LNCaP clone FGC (cell line): ENCODE measurements at places on chromosomes 13 and 19.

GRCh38 chr19:42122691-42123607, 9.3 kb downstream of the POU2F2 start:
- DNase-seq, result no peak

- peak; percentile 98 for DNase-seq
Measured at GRCh38 chr19:56367829-56368711, 25.3 kb downstream of the ZNF582 start.

GRCh38 chr13:104837756-104838155, 1697.7 kb downstream of the EFNB2 start:
- no peak for DNase-seq

DNA sequence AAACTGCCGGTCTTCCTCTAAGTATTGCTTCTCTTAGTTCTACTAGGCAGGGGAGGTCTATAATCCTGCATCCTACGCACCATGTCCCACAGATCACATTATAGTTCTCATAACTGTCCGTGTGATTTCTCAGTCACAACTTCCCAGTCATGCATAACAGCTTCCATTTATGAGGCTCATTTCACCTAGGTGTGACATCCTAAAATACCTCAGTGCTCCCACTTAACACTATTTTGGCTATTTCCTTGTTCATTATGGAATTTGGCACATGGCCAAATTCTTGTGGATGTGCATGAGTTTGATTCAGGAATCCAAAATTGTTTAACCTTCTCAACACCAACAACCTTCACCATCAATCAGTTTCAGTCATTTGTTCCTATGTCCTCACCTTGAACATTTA, 989.9 kb downstream of the OLFM4 start:
- no peak for DNase-seq

DNA sequence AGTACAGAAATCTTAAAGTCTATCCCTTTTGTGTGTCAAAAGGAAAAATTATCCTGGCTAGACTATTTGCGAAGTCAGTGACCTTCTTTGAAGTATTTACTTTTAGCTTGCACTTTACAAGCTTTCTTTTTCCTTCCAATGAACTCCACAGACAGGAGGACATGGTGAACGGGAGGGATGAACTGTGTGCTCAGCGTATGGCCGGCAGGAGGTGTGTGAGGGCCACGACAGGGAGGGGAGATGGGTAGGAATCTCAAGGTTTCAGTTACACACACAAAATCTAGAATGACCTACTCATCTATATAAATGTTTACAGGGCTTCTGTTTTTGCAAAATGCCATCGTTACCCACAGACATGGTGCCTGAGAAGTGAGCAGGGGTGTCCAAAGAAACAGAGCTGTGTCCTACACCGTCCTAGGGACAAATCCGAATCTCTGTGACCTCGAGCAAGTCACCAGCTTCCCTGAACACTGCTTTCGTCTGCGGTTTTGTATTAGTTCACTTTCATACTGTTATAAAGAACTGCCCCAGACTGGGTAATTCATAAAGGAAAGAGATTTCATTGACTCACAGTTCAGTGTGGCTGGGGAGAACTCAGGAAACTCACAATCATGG, 537.2 kb downstream of the LIG4 start:
- peak; percentile 36 for DNase-seq

- DNase-seq, result peak; percentile 95
Measured at GRCh38 chr19:6110360-6110977, at the start of gene RFX2. Gene RFX2 (minus strand): TSS chr19:6110500. CDS start chr19:6047496, 63,004 bp downstream.

DNA sequence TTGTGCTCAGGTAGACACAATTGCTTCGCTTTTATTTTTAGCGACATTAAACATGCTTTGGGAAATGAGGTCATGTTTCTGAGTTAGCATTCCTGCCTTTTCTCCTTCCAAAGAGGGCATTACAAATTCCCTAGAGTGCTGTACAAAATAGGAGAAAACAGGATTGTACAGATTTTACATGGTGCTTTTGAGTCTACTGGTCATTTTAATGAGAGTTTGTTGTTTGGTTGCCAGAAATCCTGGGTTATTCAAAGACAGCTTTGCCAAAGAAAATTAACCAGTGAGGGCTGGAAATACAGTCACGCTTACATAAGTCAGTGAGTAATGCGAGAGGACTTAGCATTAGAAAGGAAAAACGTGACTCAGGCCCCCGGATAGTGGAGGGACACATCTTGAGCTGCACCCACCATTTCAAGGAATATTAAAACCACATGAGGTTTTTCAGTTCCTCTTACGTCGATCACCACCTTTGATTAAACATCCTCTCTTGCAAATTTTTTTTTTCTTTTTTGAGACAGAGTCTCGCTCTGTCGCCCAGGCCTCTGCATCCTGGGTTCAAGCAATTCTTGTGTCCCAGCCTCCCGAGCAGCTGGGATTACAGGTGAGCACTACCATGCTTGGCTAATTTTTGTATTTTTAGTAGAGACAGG, 55.4 kb downstream of the SACS start:
- DNase-seq, result no peak

DNA sequence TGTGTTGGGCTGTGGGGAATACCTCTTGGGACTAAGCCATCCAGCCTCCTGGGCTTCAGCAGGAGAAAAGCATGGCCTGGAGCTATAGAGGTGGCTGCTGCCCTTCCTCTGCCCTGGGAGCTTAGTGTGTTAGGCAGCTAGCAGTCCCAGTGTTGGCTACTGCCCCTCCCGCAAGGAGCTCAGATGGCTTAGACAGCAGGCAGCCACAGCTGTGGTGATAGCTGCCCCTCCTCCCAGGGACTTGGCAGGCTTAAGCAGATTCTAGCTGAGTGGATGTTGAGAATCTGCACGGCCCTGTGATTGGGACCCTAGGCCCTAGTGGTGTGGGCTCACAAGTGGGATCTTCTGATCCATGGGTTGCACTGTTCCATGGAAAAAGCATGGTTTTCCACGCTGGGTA, 264.5 kb downstream of the TDRD3 start:
- DNase-seq, result no peak

DNA sequence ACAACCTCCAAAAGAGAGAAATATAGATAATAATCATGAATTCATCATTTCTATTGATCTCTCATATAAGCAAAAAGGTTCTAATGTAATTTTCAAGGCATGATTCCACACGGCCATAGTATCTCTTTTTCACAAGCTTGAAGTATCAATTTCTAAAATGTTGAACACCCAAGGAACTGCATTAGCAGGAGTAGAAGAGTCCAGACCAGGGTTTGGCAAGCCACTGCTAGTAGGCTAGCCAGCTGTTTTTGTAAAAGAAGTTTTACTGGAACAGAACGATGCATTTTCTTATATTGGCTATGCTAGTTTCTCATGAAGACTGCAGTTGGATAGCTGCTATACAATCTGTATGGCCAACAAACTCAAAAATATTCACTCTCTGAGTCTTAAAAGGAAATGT, 481.5 kb upstream of the MIR17HG start:
- no peak for DNase-seq

DNA sequence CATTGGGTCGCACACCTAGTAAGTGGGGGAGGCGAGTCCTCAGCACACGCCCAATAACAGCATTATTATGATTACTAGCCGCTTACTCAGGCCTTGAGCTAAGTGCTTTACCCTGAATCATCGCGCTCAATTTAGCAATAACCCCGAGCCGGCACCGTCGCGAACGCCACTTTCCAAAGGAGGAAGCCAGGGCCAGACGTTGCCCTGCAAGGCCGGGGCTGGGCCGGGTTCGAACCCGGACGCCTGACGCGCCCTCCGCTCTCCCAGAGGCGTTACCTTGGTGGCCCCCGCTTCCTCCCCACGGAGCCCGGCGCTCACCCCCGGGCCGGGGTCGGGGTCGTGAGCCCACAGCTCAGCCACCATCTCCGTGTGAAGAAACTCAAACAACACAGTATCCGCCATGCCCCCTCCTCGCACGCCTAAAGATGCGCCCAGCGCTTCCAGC, at the start of gene TRAPPC6A:
TSS of gene TRAPPC6A (minus strand) at position 421 of the 445 bp plus-strand sequence. CDS start at position 402, 19 bp downstream.
- DNase-seq, result no peak

GRCh38 chr19:23561341-23561740, 125.7 kb downstream of the ZNF675 start:
- DNase-seq, result no peak

DNA sequence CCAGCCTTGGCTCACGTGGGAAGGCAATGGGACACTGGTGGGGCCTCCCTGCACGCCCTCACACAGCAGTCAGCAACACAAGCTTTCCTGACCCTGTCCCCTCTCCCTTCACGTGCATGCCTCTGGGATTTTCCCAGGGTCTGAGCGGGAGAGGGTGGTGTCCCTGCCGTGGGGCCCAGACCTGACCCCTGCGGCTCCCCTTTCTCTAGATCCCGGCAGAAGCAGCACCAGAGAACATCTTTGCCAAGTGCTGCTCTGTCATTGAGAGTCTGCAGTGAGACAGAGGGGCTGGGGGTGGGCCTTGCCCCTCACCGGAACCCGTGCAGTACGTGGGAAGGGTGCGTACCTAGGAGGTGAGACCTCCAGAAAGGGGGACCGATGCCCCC, 12.6 kb downstream of the KHSRP start:
- DNase-seq, result no peak

GRCh38 chr13:28173793-28174192, 35.4 kb downstream of the PAN3 start:
- DNase-seq, result no peak

- DNase-seq, result no peak
Measured at GRCh38 chr13:20391597-20392452, 133.8 kb downstream of the CRYL1 start.
